ENCODE measurements at places on chromosomes 6 and 20.

- no peak for DNase-seq
These were observed 33.3 kb upstream of the KIF16B start for GRCh38 chr20:16606468-16607070.

DNA sequence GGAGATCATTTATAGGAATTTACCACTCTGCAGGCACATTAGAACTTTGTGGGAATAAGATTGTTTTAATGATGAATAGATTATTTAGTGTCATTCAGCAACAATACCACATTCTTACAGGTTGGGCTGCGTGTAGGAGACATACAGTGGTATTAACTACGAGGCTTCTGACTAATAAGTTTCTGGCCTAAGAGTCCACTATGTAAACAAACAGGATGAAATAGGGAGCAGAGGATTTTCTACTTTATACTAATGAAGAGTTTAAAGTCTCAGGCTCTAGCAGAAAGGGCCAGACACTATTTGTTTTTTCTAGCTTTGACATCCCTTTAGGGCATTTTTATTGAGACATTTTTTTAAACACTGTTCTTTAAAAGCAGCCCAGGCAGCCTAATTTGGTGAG, 75.6 kb downstream of the SLC24A3 start:
- no peak for DNase-seq

DNA sequence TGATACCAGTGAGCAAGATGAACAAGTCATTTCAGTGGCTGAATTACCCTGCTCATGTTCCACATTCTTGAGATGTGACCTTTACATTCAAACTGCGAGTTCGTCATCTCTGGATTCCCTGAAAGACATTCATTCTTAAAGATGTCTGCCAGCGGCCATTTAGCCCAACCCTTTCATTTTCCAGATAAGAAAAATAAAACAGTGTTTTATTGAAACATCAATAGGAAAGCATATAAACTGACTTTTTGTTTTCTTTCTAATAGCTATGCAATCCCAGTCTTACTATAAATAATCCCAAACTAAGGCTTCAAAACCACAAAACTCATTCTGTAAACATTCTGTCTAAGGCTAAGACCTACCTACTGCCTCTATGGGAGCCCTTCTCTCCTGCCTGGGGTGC, 134.0 kb downstream of the SAMD5 start:
- no peak for DNase-seq

DNA sequence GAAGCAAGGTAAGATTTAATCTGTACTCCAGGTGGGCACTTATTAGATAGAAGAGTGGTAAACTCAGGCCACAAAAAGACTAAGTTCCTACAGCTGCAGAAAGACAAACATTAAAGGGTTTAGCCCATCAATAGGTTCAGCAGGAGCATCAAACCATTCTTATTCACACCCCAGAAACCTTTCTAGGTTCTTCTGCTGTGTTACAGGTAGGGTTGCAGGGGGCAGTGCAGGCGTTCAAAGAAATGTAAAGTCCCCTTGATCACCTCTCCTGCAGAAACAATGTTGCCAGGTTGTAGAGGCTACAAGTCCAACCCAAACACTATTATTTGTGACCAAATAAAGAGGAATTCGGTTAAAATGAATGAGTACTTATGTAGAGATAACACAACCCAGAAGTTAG, 31.8 kb downstream of the PHACTR1 start:
- DNase-seq, result no peak

GRCh38 chr6:153729189-153729588, 309.9 kb upstream of the OPRM1 start:
- no peak for DNase-seq

DNA sequence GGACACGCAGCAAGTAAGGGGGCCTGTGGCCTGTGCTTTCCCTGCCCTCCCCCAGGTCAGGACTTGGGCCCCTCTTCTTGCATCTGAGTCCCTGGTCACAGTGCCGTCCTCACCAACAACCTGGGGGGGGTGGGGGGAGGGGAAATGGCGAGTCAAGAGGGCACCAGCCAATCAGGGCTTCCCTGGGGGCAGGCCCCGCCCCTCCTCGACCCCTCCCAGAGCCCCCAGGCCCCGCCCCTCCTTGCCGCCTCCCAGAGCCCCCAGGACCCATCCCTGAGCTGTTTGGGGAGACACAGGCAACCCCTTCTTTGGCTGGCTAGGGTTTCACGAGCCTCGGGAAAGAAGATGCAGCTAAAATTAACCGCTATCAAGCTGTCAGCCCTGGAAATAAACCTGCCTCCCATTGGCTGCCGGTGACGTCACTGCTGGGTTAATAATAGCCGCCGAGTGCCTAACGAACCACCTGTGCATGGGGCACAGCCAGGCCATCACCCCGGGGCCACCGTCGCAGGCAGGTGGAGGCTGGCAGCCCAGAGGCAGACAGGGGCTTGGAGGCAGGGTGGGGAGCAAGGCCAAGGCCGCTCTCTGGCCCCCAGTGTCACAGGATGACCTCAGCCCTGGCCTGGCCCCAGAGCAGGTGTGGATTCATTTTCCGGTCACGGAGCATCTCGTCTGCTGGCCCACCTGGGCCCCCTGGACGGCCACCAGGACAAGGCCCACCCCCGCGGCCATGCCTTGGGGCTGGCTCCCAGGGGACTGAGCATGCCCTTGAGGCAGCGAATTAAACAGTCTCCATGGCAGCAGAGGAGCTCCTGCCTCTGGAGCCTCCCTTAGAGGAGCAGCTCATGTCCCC, 3.2 kb upstream of the EEF1A2 start:
- DNase-seq, result no peak

- no peak for DNase-seq
These were observed 27.3 kb upstream of the FOXA2 start for GRCh38 chr20:22611636-22612035.

DNA sequence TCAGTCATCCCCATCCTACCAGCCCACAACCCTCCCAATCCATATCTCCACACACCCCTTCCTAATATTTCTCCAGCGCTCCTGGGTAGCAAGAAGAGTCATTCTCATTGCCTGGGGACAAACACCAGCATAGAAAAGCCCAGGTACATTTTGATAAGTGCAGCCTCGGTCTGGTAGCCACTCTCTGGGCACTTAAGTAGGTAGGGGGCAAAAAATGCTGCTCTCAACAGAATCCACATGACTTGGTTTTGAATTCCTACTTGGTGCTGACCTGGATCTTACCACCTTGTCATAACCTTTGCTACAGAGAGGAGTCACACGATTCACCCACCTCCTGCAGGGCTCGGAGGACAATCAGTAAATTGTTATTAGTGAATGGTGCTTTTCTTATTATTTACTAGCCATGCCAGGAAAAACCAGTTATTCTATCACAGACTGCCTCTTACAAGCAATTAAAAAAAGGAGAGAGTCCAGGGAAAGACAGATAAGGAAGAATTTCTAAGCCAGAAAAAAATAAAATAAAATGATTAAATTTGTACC, 249.1 kb downstream of the LY86 start:
- no peak for DNase-seq

- no peak for DNase-seq
These were observed 33.9 kb downstream of the SCAF8 start for GRCh38 chr6:154767003-154767723.
